Tongue (tissue), 3 donors: ENCODE measurements at places on chromosomes 13 and 19.

GRCh38 chr13:113947311-113948033 lies 26.4 kb downstream of the C13orf46 start:
- peak; percentile 37 for DNase-seq

DNA sequence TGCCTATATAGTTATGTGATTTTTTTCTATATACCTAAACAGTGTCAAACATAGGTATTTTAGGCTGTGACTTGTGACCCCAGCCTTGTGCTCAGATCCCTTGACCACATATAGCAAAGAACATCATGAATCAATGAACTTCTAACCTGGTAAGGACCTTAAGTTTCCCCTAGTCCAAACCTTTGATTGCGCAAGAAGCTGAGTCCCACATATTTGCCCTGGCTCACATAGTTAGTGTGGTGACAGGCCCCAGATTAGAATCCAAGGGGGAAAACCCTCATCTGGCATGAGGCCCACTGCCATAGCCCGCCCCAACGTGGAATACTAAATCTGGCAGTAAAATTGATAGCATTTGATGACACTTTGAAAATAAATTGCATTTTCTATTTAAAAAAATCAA lies 171.8 kb downstream of the MZT1 start:
- DNase-seq, result no peak

DNA sequence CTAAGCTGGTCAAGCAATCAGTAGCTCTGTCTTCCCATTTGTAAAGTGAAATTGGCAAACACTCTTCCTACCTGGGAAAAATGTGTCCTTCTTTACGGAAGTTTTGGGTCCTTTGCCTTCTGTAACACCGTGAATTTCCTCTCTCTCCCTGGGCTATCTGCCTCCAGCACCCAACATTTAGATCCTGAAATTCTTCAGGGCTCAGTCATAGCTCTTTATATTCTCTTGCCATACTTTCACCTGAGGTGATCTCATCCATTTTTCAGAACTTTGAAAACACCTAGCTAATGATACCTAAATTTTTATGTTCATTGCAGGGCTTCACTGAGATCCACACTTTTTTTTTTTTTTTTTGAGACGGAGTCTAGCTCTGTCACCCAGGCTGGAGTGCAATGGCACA lies 1042.2 kb downstream of the DIAPH3 start:
- DNase-seq, result no peak

DNA sequence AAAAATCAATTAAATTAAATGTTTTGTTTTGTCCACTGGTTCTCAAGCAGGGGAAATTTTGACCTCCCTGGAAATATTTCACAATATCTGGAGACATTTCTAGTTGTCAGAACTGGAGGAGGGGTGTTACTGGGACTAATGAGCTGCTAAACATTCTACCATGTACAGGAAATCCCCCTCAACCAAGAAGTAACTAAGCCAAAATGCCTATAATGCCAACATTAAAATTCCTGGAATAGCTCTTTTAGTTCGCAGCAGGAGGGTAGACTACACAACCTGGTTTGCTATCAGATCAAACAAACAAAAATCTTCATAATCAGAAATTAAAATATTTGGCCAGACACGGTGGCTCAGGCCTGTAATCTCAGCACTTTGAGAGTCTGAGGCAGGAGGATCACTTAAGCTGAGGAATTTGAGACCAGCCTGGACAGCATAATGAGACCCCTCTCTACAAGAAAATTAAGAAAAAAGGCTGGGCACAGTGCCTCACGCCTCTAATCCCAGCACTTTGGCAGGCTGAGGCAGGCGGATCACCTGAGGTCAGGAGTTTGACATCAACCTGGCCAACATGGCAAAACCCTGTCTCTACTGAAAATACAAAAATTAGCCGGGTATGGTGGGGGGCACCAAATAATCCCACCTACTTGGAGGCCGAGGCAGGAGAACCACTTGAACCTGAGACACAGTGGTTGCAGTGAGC lies 13.7 kb upstream of the SMARCA4 start:
- no peak for DNase-seq

DNA sequence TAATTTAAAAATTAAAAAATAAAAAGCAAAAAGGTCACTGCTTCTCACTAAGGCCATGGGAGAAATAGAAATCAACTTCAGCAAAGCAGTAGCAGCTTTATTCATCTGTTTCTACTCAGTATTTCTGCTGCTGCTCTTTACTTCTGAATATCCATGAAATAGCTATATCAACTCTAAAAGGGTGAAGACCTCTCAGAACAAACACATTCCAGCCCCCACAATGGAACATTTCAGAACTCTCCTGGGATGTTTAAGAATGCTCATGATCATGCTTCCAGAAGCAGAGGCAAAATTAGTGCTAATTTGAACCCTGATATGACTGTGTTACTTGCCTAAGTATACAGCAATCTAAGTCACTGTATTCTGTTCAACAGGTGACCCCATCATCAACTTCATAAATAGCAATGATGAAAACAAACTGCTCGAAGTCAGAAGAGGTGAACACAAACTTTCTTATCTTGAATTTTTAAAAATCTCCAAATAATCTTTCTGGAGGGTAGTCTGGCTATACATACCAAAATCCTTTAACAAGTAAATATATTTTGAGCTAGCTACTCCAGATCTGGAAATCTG lies 29.6 kb upstream of the DOCK9 start:
- DNase-seq, result no peak

- DNase-seq, result no peak
Observed at GRCh38 chr13:79311386-79311785, 94.7 kb downstream of the RBM26 start.

- peak; percentile 2 for DNase-seq
Observed at GRCh38 chr13:66001140-66001539, 1229.0 kb downstream of the PCDH9 start.

GRCh38 chr13:77583581-77583980 lies 48.1 kb downstream of the SCEL start:
- no peak for DNase-seq

- peak; percentile 75 for DNase-seq
Observed at GRCh38 chr19:58203814-58204475, 21.1 kb downstream of the ZNF274 start.

- DNase-seq, result no peak
Observed at GRCh38 chr13:25069911-25070310, 26.0 kb upstream of the PABPC3 start.

DNA sequence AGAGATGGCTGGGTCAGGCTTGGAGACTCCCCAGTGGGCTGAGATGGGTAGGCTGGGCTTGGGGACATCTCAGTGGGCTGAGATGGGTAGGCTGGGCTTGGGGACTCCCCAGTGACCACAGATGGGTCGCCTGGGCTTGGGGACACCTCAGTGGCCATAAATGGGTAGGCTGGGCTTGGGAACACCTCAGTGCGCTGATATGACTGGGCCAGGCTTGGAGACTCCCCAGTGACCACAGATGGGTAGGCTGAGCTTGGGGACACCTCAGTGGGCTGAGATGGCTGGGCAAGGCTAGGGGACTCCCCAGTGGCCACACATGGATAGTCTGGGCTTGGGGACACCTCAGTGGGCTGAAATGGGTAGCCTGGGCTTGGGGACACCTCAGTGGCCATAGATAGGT lies 12.8 kb downstream of the IQCN start:
- DNase-seq, result no peak

DNA sequence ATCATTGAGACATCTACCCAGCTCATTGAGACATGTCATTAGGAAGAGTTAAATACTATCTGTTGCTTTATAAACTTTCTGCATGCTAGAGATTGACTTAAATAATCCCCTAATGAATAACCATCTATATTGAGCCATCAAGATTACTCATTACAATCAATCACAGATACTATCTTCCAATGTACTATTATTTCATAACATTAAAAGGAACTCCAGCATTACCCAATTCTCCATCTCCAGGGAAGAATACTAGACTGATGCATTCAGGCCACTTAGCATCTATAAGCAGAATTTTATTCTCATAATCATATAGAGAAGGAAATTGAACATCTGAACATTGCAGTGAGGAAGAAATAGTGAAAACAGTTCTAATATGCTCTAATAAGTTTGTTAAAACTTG lies 8.0 kb downstream of the EPSTI1 start:
- no peak for DNase-seq

DNA sequence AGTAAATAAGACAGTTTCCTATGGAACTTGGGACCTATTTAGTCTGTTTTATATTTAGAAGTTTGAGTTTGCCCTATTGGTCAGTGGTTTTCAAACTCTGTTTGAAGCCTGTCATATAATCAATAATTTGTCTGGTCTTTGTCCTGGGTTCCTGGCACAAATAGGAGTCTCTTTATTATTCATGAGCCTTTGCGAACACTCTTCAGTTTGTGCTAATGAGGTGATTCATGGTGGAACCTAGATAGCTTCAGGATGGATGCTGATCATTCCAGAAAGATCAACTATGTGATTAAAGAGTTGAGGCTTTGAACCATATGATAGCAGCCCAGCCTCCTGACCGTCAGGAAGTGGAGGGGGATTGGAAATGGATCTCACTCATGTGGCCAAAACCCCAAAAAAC lies 10.0 kb upstream of the VWA8 start:
- no peak for DNase-seq

GRCh38 chr13:38452656-38453055 lies 103.0 kb downstream of the UFM1 start:
- DNase-seq, result no peak

DNA sequence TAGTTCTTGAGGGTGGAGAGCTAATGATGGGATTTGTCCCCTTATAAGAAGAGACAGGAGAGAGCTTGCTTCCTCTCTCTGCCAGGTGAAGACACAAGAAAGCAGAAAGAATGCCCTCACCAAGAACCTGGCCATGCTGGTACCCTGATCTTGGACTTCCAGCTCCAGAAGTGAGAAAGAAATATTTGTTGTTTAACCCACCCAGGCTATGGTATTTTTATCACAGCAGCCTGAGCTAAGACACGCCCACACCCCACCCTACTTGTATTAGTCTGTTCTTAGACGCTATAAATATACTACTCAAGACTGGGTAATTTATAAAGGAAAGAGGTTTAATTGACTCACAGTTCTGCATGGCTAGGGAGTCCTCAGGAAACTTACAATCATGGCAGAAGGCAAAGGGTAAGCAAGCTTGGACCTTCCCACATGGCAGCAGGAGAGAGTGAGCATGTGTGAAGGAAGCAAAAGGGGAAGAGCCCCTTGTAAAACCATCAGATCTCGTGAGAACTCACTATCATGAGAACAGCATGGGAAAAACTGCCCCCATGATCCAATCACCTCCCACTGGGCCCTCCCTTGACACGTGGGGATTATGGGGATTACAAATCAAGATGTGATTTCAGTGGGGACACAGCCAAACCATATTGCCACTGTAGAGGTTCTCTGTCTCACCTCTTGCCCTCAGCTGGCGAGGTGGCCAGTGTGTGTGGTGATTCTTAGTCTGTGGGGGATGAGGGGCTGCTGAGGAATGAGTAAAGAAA lies 57.4 kb upstream of the RCBTB2 start:
- DNase-seq, result no peak

DNA sequence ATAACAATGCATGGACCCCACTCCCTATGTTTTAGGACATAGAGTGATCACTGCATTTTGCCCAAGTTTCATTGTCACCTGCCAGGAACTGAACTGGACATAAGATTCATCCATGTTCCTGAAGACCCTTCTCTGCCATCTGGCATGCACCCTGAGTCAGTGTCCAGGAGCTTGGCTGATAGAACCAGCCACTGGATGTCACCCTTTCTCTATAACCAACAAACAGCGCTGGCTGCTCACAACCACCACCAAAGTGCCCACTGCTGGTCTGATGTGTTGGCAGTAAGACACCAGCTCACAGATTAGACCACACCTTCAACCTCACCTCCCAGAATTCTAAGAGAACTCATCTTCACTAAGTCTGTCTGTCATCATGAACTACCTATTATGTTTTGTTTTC lies 333.4 kb downstream of the ITGBL1 start:
- peak; percentile 14 for DNase-seq

DNA sequence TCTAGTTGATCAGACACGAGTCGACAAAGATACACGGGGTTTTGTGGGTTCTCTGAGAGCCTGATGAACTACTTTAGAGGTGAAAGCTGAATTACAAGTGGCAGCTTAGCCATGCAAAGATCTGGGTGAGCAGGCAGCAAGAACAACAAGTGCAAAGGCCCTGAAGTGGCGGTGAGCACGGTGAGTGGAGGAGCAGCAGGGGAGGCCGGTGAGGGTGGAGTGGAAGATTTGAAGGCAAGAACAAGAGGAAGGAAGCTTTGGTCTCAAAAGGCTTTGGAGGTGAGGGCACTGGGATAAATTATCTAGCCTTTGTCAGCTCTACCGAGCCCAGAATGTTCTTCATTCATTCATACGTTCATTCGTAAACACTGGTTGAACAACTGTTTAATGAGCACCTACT lies 1.4 kb downstream of the ZNF865 start:
- no peak for DNase-seq

DNA sequence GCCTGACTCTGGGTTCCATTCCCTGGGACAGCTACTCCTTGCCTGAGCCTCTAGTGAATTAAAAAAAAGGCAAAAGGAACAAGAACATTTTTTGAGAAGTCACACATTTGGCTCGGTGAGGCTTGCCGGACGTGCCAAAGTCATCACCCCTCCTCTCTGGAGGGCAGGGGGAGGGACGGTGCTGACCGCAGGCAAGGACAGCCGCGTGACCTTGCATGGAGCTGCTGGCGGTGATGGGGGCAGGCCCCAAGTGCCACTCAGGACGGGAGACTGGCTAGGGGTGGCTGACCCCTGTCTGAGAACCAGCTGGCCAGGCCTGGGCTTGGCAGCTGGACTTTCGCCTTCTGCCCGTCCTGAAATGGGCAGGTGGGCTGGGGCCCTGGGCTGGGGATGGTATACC lies 26.4 kb downstream of the MAP2K2 start:
- DNase-seq, result no peak

- peak; percentile 14 for DNase-seq
Observed at GRCh38 chr19:44823373-44823698, 14.4 kb downstream of the BCAM start.

GRCh38 chr13:97749174-97749573 lies 204.3 kb upstream of the IPO5 start:
- DNase-seq, result no peak

GRCh38 chr13:112207129-112207528 lies 140.2 kb downstream of the SOX1 start:
- DNase-seq, result no peak

GRCh38 chr19:6126335-6126974 lies 9.0 kb upstream of the ACSBG2 start:
- DNase-seq, result peak; percentile 11

DNA sequence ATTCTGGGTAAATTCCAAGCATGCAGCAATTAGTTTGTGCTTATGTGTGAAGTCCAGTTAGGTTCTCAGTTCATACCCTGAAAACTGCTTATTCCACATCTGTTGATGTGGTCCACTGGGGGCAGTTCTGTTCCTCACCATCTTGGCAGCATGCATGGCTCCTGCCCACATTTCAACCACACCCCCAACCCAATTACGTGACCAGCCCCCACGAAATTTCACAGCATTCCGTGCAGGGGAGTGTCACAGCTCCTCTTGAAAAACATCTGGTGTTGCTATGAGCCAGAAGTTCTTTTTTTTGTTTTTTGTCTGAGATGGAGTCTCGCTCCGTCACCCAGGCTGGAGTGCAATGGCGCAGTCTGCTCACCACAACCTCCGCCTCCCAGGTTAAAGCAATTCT lies 9.1 kb upstream of the ERVK3-1 start:
- DNase-seq, result peak; percentile 28
